ENCODE measurements at places on chromosomes 16 and 17. TPM values are rescaled to one million over a fixed set of nuclear protein-coding genes. Genes with fewer than 3 reads are reported as not detected.

HBA2 gene
- total RNA-seq = 102 TPM

AATK gene
- 12.0 TPM for total RNA-seq

CTRB2 gene
- total RNA-seq = 2.3 TPM

DNA sequence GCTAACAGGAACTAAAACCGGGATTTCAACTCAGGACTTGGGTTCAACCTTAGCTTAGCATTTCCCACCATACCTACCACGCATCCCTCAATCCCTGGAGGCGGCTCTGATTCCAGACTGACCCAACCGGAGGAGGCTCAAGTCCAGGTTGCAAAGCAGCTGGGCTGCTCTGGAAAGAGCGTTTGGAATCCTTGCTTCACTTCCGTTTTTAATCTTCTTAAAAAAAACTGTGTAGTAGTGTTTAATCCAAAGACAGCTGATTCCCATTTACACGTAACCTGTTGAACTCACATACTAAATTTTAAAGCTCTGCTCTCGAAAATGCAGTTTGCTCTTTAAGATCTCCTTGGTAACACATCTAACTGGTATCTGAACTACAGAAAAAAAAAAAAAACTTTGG is 50.0 kb downstream of the NXN start:
- no peak for DNase-seq

- DNase-seq = no peak
Observed at GRCh38 chr17:79948406-79948944, 87.2 kb downstream of the TBC1D16 start.

KRT39 gene
- not detected for total RNA-seq

GRCh38 chr16:66443269-66443652 is 16.2 kb downstream of the BEAN1 start:
- no peak for DNase-seq

CHRNE gene
- 0.93 TPM for total RNA-seq

TSNAXIP1 gene
- 0.30 TPM for total RNA-seq

NKD1 gene
- 0.06 TPM for total RNA-seq

WNT9B gene
- total RNA-seq = 0.35 TPM

TBC1D3K gene
- total RNA-seq = not detected

- DNase-seq = no peak
Observed at GRCh38 chr16:8600144-8600775, 9.9 kb upstream of the TMEM114 start.

- DNase-seq = no peak
Observed at GRCh38 chr16:77171745-77172635, 19.0 kb upstream of the MON1B start.

GRCh38 chr16:78227855-78228254 is 128.4 kb downstream of the WWOX start:
- DNase-seq = no peak

CLEC3A gene
- not detected for total RNA-seq

Data from heart left ventricle (tissue), 16 donors.